ENCODE measurements at places on chromosomes 11 and 22. TPM values are rescaled to one million over a fixed set of nuclear protein-coding genes. Genes with fewer than 3 reads are reported as not detected.
A peak's percentile ranks its signal among the peaks of the same experiment; 100 is the strongest.

The FGF19 gene
- polyA plus RNA-seq = not detected

The OR6T1 gene
- polyA plus RNA-seq = not detected

GRCh38 chr11:3954448-3955298 is 99.2 kb downstream of the STIM1 start:
- no peak overlapping the region for H3K27ac ChIP-seq
- DNase-seq = no peak
- H3K4me3 ChIP-seq = no peak overlapping the region

GRCh38 chr11:12414611-12415010 is 37.2 kb downstream of the PARVA start:
- no peak overlapping the region for H3K4me3 ChIP-seq
- H3K27me3 ChIP-seq = no peaks in the 10 kb centered on the region
- no peaks in the 10 kb centered on the region for H3K36me3 ChIP-seq
- no peak for DNase-seq

DNA sequence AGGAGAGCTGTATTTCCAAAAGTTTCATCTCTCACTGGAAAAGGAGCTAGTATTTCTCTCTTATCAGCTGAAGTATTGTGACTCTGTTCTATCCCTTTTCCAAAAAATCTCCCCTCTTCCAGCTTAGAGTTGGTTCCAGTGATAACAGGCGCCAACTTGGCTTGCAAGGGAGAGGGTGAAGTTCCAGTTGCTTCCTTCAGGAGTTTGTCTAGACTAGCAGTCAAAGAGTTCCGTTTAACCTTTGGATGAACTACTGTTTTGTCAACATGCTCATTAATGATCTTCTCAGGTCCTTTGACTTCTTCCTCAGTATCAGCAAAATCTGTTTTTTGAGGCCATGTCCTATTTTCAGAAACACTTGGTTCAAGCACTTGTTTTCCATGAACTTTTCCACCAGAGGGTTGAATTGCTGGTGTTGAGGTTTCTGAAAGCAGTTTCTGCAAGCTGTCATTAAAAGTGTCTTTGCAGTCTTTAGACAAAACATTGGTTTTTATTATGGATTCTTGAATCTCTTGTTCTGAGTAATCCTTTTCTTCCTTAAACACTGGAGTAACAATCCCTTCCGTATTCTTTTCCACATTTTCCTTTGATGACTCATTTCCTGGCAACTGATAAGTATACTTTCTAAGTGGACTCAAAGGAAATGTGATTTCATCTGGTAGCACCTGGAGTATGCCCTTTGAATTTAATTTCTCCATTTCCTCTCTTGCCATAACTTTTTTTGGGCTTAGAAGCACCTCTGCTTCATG is 39.7 kb upstream of the CCDC89 start:
- H3K4me1 ChIP-seq = peaks cover 7% of the 10 kb centered on the region
- DNase-seq = no peak
- H3K27ac ChIP-seq = peak overlapping the region; percentile 58
- H3K4me3 ChIP-seq = no peak overlapping the region
- peaks cover 2% of the 10 kb centered on the region for H3K36me3 ChIP-seq

GRCh38 chr22:44752285-44753188 is at the start of gene ARHGAP8:
ARHGAP8 (plus strand) TSS chr22:44752575; CDS start chr22:44786528, 33,953 bp downstream.
- no peak within 1 kb of the TSS for H3K27ac ChIP-seq
- H3K36me3 ChIP-seq = no peaks in the 10 kb centered on the region
- DNase-seq = peak; percentile 74
- H3K4me3 ChIP-seq = peak within 1 kb of the TSS; percentile 2
- H3K27me3 ChIP-seq = no peaks in the 10 kb centered on the region

Measured in SK-N-SH (cell line).